ENCODE measurements at places on chromosomes 11 and 22.

DNA sequence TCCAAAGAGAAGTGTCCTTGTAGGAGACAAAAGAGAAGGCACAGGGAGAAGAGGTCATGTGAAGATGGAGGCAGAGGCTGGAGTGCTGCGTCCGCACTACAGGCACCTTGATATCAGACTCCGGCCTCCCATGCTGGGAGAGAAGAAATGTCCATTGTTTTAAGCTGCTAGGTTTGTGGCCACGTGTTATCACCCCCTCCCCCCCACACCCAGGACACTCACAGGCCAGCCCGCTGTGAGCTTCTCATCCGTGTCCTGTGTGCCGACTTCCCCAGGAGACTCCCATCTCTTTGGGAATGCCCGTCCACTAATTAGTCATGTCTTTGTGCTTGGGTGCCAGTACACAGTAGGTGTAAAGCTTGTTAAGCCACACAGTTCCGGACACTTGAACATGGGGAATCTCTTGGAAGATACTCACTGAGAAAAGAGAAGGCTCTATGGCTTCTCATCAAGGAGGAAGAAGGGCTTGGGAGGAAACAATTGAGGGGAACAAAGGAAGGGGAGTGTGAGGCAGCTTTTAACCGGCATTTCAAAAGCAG, 1234.7 kb downstream of the TBC1D22A start:
- no peak for DNase-seq

- no peak for DNase-seq
Measured at GRCh38 chr11:46330563-46331281, 16.5 kb upstream of the DGKZ start.

- no peak for DNase-seq
Measured at GRCh38 chr22:39205344-39206021, 39.3 kb downstream of the PDGFB start.

DNA sequence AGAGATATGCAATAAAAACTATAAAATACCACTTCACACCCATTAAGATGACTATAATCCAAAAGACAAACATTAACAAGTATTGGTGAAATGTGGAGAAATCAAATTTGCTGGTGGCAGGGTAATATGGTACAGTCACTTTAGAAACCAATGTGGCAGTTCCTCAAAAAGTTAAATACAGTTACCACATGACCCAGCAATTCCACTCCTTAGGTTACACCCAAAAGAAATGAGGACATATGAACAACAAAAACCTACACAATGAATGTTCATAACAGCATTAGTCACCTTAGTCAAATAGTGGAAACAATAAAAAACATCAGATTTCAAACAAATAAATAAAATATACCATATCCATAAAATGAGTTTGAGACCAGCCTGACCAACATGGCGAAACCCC, 52.6 kb downstream of the RDX start:
- no peak for DNase-seq

DNA sequence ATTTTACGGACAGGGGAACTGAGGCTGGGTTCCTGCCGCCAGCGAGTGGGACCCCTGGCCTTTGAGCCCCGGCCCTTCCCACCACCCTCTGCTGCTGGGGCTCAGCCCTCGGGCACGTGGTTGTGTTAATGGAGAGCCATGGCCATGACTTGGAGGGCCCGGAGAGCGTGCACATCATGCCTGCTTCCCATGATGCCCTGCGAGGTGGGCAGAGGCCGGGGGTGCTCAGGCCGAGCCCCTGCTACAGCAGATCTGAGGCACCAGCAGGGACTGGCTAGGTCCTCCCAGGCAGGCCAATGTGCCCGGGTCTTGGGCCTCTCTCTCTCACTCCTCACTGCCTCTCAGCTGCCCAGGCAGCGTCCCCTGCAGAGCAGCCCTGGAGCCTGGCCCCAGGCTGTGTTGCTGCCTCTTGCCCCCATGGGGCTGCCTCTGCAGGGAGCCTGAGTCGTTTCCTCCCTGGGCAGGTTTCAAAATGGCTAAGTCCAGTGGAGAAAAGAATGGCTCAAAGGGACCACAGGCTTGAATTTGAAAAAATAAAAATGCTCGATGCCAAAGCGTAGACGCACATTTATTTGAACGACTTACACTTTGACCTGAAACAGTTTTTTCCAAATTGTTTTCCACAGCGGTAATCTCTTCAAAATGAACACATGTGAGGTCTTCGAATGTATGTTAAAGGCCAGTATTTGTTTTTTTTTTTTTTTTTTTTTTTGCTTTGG, 72.6 kb upstream of the CLDN5 start:
- DNase-seq = no peak

- DNase-seq = no peak
Measured at GRCh38 chr22:31532060-31532459, 35.7 kb downstream of the SFI1 start.

DNA sequence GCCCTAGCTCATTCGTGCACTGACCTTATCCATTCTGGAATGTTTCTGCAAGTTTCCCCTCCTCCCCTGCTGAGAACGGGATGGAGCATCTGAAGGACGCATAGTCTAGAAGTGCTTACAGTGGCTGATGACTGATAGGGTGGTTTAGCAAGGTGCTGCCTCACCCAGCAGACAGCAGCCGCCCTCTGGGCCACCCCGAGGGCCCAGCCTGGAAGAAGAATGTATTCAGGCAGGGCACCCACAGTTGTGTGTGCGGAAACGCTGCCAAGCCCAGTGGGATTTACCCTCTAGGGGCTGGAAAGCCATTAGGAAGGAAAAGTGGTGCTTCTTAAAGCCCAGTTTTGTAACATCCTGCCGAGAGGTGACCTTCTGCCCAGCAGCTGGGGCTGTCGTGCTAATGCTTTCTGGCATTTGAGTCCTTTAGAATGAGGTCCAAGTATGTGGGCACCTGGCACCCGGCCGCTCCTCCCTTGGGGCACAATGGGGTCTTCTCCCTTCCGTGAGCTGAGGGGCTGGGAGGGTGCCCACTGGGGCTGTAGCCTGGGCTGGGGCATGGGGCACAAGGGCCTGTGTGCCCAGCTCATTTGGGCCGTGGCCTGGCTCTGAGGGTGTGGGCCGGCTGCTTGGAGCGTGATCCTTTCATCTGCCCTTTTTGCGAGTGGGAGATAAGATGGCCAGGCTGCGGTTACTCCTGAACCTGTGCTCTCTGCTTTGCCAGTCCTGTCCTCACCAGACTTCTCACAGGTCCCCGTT, 14.4 kb downstream of the FBLN1 start:
- DNase-seq = no peak

GRCh38 chr22:31439808-31440207, 40.4 kb downstream of the DRG1 start:
- DNase-seq = no peak

DNA sequence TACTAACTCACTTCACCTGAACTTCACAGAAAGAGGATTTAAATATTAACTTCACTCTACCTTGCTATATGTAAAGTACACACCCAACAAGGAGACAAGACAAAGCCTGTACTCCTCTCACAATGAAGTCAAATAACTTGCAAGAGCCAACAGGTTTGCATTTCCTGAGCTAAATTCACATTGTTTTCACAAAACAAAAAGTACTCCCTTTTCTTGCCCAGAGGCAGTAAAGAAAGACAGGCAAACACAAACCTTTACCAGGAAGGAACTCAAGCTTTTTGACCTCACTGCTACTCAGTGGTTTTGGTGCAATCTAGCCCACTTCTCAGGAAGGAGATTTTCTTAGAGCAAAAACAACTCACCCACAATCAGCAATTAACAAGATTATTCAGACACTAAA, 15.7 kb downstream of the USP28 start:
- no peak for DNase-seq

- peak; percentile 80 for DNase-seq
Measured at GRCh38 chr22:38056969-38057891, at the start of gene PICK1. Gene PICK1, plus strand, starts transcription at chr22:38057404. Its CDS starts 406 bp downstream, at chr22:38057810.

- peak; percentile 6 for DNase-seq
Measured at GRCh38 chr11:114244726-114245394, 51.3 kb upstream of the NNMT start.

GRCh38 chr11:22624742-22625447, 728 bp downstream of the FANCF start:
- peak; percentile 72 for DNase-seq

DNA sequence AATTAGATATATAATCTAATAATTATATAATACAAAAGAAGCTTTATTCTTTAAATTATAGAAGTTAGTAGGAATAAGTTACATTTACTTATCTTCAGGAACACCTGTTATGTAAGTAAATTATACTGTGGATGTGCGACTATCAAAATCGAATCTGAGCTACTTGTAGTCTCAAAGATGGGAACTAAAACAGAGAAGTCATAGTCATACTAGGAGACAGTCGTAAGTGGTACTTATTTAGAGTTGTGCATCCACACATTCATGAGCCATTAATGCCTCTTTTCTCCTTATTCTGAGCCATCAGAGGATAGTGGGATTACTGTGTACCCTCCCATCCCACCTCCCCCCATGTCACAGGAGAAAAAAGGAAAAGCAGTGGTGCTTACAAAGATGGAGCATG, 114.4 kb downstream of the CADM1 start:
- no peak for DNase-seq

DNA sequence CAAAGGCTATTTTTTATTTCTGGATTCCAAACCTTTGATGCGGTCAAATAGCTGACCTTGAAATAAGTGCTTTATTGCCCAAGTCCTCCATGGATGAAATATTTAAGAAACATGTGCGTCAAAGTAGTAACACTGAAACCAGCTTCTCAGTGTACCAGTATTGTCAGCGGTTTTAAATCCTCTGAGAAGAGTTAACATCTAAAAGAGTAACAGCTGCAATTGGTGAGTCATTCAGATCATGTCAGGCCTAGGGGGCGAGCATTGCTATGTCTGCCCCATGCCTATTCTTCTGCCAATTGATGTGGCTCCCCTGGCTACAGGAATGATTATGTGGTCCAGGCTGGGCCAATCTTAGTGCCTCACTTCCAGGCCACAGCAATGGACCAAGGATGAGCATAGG, 263.3 kb upstream of the SORL1-AS1 start:
- DNase-seq = no peak

GRCh38 chr11:4639931-4640330, 2.7 kb downstream of the OR51D1 start:
- DNase-seq = no peak

DNA sequence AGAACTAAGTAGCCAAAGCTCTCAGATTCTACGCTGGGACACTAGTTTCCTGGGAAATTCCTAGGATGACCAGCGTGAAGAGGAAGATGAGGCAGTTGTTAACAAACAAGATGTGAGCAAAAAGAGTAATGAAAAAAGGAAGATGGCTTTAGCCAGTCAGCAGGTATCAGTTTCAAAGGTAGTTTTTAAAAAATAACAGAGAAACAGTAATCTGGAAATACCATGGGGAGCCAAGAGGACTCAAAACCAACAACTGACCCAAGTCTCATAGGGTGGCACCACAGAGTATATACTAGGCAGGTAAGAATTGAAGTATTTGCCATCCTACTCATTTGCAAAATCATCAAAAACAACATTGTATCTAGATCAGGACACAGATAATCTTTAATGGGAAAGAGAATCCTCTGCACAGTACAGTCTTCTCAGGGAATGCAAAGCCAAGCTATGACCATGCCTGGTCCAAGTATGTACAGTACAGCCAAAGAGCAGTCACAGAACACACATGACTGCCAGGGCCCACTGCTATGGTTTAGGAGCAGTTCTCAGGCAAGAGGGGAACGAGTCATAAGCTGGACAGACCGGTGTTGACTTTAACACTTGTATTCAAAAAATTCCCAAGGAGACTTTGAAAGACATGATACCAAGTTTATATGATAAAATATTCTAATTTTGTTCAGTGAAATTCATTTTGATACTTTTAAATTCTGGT, 20.6 kb downstream of the MSANTD4 start:
- DNase-seq = no peak

DNA sequence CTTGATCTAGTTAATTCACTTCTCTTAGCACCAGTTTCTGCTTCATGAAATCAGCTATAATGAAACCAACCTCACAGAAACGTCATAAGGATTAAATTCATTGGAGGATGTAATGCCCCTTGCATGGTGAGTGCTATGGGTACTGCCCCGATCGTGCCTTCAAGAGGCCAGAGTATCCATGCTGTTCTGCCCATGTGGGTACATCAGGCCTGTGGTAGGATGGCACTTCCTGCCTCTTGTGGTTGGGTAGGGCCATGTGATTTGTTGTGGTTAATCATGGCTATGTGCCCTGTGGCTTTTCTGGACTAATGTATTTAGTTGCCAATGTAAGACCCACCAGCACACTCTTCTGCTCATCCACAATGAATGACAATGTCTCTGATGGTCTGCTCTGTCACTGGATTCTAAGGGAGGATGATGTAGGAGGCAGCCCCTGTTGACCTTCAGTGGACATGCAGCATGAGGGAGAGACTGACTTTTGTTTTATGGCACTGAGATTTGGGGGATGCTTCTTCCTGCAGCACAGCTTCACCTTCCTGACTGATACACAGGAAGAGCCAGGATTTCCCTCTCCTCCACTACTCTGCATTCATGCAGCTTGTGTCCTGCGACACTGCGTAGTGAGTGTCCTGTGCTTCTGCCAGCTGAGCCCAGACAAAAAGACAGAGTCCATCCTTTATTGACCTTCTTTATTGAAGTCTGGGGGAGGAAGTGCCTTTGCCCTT, 66.2 kb downstream of the DHCR7 start:
- no peak for DNase-seq

DNA sequence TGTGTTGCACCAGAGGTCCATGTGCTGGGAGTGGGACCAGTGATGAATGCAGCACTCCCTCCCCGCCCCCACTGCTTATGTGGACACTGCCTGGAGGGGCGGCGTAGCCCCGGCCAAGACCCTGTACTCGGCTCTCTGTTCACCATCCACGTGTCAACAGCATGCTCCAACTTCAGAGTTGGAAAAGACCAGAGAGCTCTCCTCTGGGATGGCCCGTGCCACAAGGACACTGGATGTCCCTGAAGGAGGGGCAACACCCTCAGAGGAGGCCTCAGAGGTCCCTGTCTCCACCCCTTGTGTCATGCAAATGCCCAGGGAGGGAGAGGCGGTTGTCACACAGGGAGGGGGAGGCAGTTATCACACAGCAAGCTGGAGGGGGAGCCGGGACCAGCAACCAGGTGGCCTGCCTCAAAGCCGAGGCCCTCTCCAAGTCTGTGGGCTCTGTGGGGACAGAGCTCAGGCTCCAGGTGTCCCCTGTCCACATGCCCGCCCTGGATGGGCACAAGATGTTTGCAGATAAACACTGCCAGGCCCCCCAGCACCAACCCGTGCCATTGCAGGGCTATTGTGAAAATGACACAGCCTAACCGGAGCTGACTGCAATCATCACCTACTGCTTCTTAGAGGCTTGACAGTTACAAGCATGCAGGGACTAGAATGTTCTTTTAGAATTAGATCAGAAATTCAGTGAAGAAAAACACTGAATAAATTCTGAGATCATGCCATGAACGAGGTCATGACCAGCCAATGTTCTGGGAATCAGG, 121.1 kb downstream of the PHF21B start:
- no peak for DNase-seq

GRCh38 chr11:115383431-115383830, 120.8 kb downstream of the CADM1 start:
- DNase-seq = no peak

DNA sequence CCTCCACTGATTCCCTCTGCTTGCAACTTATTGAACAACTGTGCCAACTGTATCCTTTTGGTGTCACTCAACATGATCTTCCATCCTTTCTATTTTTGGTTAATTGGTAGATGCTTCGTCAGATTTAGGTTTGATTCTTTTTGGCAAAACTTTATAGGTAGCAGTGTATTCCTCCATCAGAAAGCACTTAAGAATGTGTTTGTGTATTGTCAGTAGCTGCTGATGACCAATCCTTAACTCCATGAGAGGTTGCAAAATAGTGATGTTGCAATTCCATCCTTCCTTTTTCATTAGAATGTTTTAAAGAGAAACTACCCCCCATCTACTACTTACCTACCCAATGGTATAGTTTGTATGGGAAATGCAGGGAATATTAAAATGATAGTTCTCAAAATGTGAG, 22.1 kb downstream of the FAM76B start:
- DNase-seq = no peak

GRCh38 chr11:27353593-27354358, 9.2 kb downstream of the CCDC34 start:
- DNase-seq = no peak

All from NCI-H510A treated with DMSO at 0.1 percent for 48 hours (cell line).